ENCODE measurements at places on chromosomes 6 and 20.
A peak's percentile ranks its signal among the peaks of the same experiment; 100 is the strongest.

DNA sequence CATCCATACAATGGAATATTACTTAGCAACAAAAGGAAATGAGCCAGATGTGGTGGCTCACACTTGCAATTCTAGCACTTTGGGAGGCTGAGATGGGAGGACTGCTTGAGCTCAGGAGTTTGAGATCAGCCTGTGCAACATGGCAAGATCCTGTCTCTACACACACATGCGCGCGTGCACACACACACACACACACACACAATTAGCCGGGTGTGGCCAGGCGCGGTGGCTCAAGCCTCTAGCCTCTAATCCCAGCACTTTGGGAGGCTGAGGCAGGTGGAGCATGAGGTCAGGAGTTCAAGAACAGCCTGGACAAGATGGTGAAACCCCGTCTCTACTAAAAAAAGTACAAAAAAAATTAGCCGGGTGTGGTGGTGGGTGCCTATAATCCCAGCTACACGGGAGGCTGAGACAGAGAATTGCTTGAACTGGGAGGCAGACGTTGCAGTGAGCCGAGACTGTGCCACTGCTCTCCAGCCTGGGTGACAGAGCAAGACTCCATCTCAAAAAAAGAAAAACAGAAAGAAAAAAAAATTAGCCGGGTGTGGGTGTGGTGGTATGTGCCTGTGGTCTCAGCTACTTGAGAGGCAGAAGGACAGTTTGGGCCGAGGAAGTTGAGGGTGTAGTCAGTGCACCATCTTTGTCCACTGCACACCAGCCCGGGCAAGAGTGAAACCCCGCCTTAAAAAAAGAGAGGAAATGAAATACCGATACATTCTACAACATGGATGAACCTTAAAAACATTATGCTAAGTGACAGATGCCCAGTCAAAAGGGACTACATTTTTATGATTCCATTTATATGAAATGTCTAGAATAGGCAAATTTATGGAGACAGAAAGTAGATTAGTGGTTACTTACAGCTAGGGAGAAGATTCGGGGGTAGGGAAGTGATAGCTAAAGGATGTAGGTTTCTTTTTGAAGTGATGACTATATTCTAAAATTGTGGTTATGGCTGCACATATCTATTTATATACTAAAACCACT lies 52.5 kb downstream of the RBL1 start:
- DNase-seq, result no peak

DNA sequence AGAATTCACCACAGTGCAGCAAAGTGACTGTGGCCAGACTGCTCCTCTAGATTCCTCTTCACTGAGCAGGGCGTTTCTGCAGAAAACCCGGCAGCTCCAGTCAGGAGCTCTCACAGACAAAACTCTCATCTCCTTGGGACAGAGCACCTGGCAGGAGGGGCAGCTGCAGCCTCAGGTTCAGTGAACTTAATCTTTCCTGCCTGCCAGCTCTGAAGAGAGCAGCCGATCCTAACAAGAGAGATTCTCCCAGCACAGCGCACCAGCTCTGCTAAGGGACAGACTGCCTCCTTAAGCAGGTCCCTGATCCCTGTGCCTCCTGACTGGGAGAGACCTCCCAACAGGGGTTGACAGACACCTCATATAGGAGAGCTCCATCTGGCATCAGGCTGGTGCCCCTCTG lies 1065.5 kb downstream of the GRIK2 start:
- DNase-seq, result no peak

GRCh38 chr20:32168184-32168910 lies 39.2 kb downstream of the PLAGL2 start:
- DNase-seq, result no peak

GRCh38 chr6:152696522-152696921 lies 1.2 kb upstream of the MYCT1 start:
- DNase-seq, result no peak

GRCh38 chr6:170405311-170405975 lies 98.9 kb downstream of the FAM120B start:
- no peak for DNase-seq

DNA sequence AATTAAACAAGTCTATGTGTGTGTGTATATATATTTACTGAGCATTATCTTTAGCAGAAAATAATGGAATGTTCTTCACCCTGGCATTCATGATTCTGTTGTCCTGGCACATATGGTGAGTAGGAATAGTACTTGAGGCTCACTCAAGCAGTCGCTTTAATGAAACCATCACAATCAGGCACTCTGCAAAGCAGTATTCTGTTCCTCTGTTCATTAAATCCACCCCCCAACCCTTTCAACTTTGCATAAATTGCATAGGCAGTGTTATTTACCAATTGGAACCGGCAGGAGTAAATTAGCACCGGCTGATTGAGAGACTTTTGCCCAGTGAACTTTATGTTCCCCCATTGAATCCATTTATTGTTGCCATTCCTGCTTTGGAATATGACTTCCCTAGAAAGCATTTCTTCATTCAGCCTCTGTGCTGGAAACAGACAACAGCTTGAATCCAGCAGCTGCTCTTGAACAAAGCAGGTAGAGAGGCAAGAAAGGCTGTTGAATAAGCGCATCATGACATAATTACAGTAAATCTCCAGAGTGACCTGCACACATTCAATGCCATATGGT lies 268.0 kb upstream of the RNF217 start:
- DNase-seq, result peak; percentile 88

- DNase-seq, result no peak
Measured at GRCh38 chr6:105797286-105797979, 288.7 kb upstream of the PRDM1 start.

GRCh38 chr6:43213431-43213830 lies 15.8 kb downstream of the DNPH1 start:
- no peak for DNase-seq

- DNase-seq, result no peak
Measured at GRCh38 chr20:61170496-61171320, 81.4 kb upstream of the CDH4 start.

DNA sequence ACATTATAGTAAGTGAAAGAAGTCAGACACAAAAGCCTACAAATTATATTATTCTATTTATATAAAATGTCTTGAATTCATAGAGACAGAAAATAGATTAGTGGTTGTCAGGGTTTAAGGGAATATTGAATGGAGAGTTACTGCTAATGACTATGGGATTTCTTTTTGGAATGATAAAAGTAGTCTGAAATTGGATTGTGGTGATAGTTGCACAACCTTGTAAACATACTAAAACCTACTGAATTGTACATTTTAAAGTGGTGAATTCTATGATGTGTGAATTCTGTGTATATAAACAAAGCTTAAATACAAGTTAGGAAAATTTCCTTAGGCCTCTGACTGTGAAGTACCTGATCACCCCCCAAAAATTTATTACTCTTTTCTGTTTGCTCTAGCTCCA lies 343.1 kb downstream of the TFAP2B start:
- DNase-seq, result no peak

Measured in NCI-H774 (cell line).